ENCODE measurements at places on chromosomes 7 and 10. TPM values are rescaled to one million over a fixed set of nuclear protein-coding genes. Genes with fewer than 3 reads are reported as not detected.

The PRRT4 gene
- 1.4 TPM for polyA plus RNA-seq

The CXCL12 gene
- polyA plus RNA-seq, result 471 TPM

The PRKG1 gene
- 21.2 TPM for polyA plus RNA-seq

The LIPA gene
- 57.2 TPM for polyA plus RNA-seq

The COBL gene
- polyA plus RNA-seq, result 16.0 TPM

The PODXL gene
- polyA plus RNA-seq, result 758 TPM

The AGAP4 gene
- polyA plus RNA-seq, result 27.4 TPM

The FAM20C gene
- polyA plus RNA-seq, result 70.9 TPM

The DNMBP gene
- polyA plus RNA-seq, result 36.7 TPM

The CYP2E1 gene
- polyA plus RNA-seq, result 2.3 TPM

The CDC14C gene
- polyA plus RNA-seq, result not detected

The PVRIG gene
- polyA plus RNA-seq, result 5.3 TPM

The MBLAC1 gene
- 2.1 TPM for polyA plus RNA-seq

The EPHB4 gene
- 73.1 TPM for polyA plus RNA-seq

The UCMA gene
- polyA plus RNA-seq, result not detected

The CDH23 gene
- 3.9 TPM for polyA plus RNA-seq

The PNLIPRP1 gene
- not detected for polyA plus RNA-seq

The HYAL4 gene
- polyA plus RNA-seq, result 0.30 TPM

The BNIP3 gene
- polyA plus RNA-seq, result 65.0 TPM

The MYO3A gene
- polyA plus RNA-seq, result 7.0 TPM

The ADGRA1 gene
- 1.3 TPM for polyA plus RNA-seq

The IKZF1 gene
- 0.98 TPM for polyA plus RNA-seq

The NME8 gene
- not detected for polyA plus RNA-seq

The NAT16 gene
- not detected for polyA plus RNA-seq

The IFIT1B gene
- polyA plus RNA-seq, result not detected

The IDI1 gene
- 70.7 TPM for polyA plus RNA-seq

The NXPH1 gene
- polyA plus RNA-seq, result 0.39 TPM

The SNCG gene
- polyA plus RNA-seq, result 32.2 TPM

The NOS3 gene
- polyA plus RNA-seq, result 6.2 TPM

The UTF1 gene
- polyA plus RNA-seq, result not detected

The CHN2 gene
- polyA plus RNA-seq, result 16.0 TPM

The COL1A2 gene
- polyA plus RNA-seq, result 1,292 TPM

The TMEM176A gene
- 19.7 TPM for polyA plus RNA-seq

The NRP1 gene
- 220 TPM for polyA plus RNA-seq

The CYP3A4 gene
- polyA plus RNA-seq, result 0.15 TPM

The PFKP gene
- polyA plus RNA-seq, result 34.8 TPM

The FAM241B gene
- 10.9 TPM for polyA plus RNA-seq

The SORCS3 gene
- polyA plus RNA-seq, result 4.4 TPM

The GPR26 gene
- polyA plus RNA-seq, result not detected

The AKR1C8 gene
- 0.11 TPM for polyA plus RNA-seq

The LRMDA gene
- polyA plus RNA-seq, result 15.9 TPM

The CYP2C19 gene
- not detected for polyA plus RNA-seq

The GRM8 gene
- polyA plus RNA-seq, result 9.6 TPM
